ENCODE measurements at places on chromosomes 3 and 15.

DNA sequence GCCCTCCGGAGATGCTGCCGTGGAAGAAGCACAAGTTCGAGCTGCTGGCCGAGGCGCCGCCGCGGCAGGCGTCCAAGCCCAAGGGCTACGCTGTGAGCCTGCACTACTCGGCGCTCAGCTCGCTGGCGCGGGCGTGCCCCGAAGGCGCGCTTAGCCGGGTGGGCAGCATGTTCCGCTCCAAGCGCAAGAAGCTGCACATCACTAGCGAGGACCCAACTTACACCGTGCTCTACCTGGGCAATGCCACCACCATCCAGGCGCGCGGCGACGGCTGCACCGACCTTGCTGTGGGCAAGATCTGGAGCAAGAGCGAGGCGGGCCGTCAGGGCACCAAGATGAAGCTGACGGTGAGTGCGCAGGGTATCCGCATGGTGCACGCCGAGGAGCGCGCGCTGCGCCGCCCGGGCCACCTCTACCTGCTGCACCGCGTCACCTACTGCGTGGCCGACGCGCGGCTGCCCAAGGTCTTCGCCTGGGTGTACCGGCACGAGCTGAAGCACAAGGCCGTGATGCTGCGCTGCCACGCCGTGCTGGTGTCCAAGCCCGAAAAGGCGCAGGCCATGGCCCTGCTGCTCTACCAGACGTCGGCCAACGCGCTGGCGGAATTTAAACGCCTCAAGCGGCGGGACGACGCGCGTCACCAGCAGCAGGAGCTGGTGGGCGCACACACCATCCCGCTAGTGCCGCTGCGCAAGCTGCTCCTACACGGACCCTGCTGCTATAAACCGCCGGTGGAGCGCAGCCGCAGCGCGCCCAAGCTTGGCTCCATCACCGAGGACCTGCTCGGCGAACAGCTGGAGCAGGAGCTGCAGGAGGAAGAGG, 1.3 kb downstream of the FAM43A start:
- no peak for DNase-seq

DNA sequence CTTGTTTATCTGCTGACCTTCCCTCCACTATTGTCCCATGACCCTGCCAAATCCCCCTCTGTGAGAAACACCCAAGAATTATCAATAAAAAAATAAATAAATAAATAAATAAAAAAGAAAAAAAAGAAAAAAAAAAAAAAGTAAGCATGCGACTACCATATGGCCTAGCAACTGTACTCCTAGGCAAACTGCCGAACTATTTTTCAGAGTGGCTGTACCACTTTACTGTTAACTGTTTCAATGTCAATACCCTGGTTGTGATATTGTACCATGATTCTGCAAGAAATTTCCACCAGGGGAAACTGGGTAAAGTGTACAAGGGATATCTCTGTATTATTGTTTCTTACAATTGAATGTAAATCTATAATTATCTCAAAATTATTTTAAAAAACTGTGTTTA, 41.3 kb upstream of the MAP4 start:
- no peak for DNase-seq

- peak; percentile 72 for DNase-seq
Observed at GRCh38 chr3:58167431-58168351, 43.1 kb downstream of the DNASE1L3 start.

DNA sequence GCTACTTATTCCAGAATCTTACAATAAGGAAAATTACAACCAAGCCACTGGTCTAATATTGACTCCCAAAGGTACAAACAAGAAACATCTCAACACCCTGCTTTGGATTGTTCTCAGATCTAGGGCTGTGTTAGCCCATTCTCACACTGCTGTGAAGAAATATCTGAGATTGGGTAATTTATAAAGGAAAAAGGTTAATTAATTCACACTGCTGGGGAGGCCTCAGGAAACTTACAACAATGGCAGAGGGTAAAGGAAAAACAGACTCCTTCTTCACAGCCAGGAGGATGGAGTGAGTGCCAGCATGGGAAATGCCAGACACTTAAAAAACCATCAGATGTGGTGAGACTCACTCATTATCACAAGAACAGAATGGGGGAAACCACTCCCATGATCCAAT, 208.3 kb downstream of the ULK4 start:
- DNase-seq = no peak

GRCh38 chr3:155663467-155664212, 81.2 kb downstream of the PLCH1 start:
- DNase-seq = no peak

GRCh38 chr3:112327371-112327951, 5.5 kb upstream of the CD200 start:
- DNase-seq = peak; percentile 65

GRCh38 chr3:113927556-113927955, 20.3 kb upstream of the ZDHHC23 start:
- DNase-seq = no peak

- DNase-seq = no peak
Observed at GRCh38 chr3:88742674-88743507, 364.5 kb upstream of the EPHA3 start.

- no peak for DNase-seq
Observed at GRCh38 chr3:187935623-187936156, 190.4 kb upstream of the BCL6 start.

- DNase-seq = no peak
Observed at GRCh38 chr15:80482696-80483095, 78.5 kb downstream of the ARNT2 start.

DNA sequence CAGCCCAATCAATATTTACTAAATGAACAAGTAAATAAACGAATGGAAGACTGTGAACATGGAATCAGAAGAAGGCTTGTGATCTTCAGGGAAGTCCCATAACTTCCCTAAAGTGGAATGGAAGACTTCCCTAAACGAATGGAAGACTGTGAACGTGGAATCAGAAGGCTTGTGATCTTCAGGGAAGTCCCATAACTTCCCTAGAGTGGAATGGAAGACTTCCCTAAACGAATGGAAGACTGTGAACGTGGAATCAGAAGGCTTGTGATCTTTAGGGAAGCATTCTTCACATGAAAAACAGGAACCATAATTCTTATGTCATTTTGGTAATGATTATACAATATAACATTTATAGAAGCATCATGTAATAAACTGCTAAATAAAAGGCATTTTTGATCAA, 38.8 kb downstream of the EOGT start:
- DNase-seq = no peak

DNA sequence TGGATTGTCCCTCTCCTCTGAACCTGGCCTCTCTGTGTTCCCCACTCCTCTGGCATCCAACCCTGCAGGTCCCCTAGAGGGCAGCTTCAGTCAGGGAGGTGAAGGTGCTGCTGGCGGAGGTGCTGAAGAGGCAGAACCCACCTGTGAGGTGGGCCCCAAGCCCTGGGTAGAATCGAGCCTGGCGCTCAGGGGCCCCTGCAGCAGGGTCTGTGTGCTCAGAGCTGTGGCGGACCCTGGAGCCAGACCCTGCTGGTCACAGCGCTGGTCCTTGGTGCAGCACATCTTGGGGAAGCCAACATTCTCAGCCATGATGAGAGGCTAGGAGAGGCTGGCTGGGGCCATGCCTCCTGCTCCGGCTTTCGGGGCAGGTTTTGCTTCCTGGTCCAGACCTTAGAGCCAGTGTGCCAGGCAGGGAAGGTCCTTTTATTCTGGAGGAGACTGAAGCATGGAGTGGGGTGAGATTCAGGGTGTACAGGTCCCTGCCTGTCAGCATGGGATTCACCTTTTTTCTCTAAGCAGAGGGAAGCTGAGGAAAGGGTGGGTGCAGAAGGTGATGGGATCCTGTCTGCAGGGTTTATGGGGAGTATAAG, 54.7 kb upstream of the TAMM41 start:
- no peak for DNase-seq

GRCh38 chr15:62275831-62276230, 110.7 kb upstream of the C2CD4B start:
- no peak for DNase-seq

- no peak for DNase-seq
Observed at GRCh38 chr3:192514754-192515663, 212.3 kb downstream of the FGF12 start.

DNA sequence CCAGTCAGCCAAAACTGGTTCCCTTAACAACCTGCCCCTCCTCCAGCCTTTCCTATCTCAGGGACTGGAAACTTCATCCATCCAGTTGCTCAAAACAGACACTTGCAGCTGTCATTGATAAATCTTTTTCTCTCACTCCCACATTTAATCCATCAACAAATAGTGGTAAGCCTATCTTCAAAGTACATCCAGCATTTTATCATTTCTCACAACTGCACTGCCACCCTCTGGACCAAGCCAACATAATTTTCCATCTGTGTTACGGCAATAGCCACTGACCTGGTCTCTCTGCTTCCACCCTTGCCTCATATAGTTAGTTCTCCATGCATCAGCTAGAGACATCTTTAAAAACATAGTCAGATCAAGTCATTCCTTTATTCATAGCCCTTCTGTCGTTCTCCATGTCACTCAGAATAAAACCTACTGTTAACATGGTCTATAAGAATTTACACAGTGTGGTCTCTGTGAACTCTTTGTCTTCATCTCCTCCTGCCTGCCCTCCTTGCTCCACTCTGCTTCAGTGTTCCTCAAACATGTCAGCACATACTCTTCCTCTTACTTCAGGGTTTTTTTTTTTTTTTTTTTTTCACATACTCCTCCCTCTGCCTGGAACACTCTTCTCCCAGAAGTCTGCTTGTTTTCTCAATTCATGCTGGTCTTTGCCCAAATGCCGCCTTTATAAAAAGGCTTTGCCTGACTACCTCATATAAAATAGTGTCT, 102.5 kb upstream of the COL6A5 start:
- no peak for DNase-seq

DNA sequence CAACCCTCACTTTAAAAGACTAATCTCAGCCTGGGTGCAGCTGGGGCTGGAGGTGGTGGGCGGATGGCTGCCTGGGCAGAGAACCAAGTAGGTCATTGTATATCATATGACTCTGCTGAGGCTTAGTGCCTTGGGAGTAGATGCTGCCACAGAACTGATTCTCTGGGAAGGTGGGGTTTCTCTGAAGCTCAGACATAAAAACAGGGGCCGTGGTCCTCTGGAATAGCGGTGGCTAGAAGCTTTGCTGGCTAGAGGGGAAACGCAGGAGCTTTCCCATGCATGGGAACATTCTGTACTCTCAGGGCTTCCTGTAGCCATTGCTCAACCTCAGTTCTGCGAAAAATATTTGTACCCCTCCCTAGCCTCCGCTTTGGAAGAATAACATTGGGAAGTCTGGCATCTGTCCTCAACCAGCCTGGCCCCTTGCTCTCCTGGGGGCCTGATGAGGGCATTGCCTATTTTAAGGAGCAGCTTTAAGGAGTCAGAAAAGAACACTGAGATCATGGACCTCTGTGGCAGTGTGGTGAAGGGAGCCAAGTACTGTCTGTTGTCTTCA, 14.7 kb downstream of the TIMP4 start:
- peak; percentile 14 for DNase-seq

GRCh38 chr15:56939257-56939656, 20.8 kb downstream of the TCF12 start:
- no peak for DNase-seq

- DNase-seq = no peak
Observed at GRCh38 chr3:170804078-170804477, 65.9 kb downstream of the RPL22L1 start.

DNA sequence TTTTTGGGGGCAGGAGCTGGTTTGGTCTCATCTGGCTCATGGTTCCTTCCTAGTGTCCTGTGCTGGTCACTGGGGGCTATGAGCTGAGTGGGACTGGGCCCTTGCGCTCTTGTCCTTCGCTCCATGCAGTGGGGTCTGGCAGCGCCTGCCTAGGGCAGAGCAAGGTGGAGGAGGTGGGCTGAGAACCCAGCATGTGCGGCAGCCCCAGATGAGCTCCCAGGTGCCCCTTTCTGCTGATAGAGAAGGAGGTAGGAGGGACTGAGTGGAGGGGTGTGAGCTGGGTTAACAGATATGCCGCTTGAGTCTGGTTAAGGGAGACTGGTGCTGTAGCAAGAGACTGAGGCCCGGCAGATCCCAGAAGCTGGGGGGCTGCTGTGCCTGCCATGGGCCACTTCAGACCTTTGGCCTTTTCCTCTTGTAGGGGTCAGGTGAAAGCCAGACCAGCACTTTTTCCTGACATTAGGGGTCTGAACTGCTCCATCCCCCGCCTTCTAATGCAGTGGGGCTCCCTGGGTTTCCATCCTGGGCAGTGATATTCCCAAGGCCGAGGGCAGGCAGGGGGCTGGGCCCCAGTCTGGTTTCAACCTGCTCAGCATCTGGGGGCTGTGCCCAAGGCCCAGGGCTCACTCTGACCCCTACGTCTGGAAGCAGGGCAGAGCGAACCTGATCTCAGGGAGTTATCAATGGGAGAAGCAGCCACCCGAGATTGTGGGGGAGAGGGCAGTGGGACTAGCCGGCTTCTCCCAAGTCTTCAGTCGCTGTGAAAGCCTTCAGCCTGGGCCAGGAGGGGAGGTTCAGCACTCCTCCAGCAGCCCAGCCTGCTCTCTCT, 62.9 kb upstream of the PRR23C start:
- no peak for DNase-seq

- no peak for DNase-seq
Observed at GRCh38 chr3:32372213-32372490, 19.5 kb upstream of the CMTM7 start.

- peak; percentile 22 for DNase-seq
Observed at GRCh38 chr15:63833021-63833696, 589 bp downstream of the HERC1 start.

GRCh38 chr3:196406811-196407470, 25.3 kb downstream of the UBXN7 start:
- peak; percentile 62 for DNase-seq

GRCh38 chr3:186209810-186210752, 101.2 kb upstream of the ETV5 start:
- peak; percentile 17 for DNase-seq

GRCh38 chr3:294581-294980, 98.0 kb downstream of the CHL1 start:
- DNase-seq = no peak

- no peak for DNase-seq
Observed at GRCh38 chr3:196274585-196274984, 12.9 kb downstream of the PCYT1A start.

DNA sequence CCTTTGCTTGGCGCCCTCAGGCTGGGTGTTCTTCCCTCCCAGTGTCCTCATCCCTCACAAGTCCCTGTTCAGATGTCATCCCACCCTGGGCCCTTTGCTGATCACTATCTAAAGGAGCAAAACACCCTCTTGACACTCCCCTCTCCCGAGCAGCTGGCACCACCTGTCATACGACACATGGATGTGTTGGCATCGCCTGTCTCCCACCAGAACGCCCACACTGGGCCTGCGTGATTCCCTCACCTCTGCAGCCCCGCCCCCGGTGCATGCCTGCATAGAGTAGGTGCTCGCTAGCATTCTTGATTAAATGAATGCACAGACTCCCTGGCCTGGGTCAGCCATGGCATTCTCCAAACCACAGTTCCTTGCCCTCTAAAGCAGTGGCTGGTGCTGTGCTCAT, 75.8 kb downstream of the DNAJB8 start:
- DNase-seq = no peak

- DNase-seq = peak; percentile 22
Observed at GRCh38 chr3:132549890-132550578, 47.0 kb upstream of the ACKR4 start.

Data from HTR-8/SVneo (cell line).